Hepatocyte (in vitro differentiated cells): ENCODE measurements at places on chromosomes 13 and 19. TPM values are rescaled to one million over a fixed set of nuclear protein-coding genes. Genes with fewer than 3 reads are reported as not detected.

GRCh38 chr13:21234526-21234925, 58.1 kb downstream of the MRPL57 start:
- no peak overlapping the region for H3K4me3 ChIP-seq
- no peaks in the 10 kb centered on the region for H3K4me1 ChIP-seq
- H3K27ac ChIP-seq, result no peak overlapping the region
- peak; percentile 18 for DNase-seq

Gene PALM
- total RNA-seq, result 27.2 and 34.9 TPM in 2 replicates

DNA sequence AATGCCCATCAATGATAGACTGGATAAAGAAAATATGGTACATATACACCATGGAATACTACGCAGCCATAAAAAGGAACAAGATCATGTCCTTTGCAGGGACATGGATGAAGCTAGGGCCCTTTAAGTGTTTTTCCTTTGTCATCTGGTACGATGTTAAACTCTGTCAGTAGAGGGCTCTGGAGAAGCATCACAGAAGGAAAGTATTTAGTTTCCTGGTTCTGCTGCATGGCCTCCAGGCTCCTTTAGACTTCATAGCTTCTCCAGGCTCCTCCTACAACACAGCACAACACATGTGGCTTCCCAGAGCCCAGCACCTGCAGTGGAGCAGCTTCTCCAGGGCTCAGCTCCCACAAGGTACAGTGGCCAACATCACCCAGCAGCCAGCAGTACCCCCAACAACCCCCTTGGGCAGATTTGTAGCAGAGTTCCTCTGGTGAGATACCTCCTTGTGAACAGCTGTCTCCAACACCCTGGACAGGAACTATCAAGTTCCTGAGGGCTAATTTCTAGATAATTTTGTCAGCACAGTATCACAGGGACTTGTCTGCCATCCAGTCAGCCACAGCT, 63.4 kb downstream of the KCTD12 start:
- H3K27me3 ChIP-seq, result no peaks in the 10 kb centered on the region
- no peak for DNase-seq
- no peaks in the 10 kb centered on the region for H3K4me1 ChIP-seq
- H3K27ac ChIP-seq, result no peak overlapping the region
- H3K36me3 ChIP-seq, result no peaks in the 10 kb centered on the region

- no peak for DNase-seq
- H3K4me3 ChIP-seq, result no peak overlapping the region
- H3K27ac ChIP-seq, result no peak overlapping the region
- no peaks in the 10 kb centered on the region for H3K36me3 ChIP-seq
- H3K4me1 ChIP-seq, result peaks cover under 1% of the 10 kb centered on the region
These were observed 5.1 kb downstream of the IQCN start for GRCh38 chr19:18269070-18269723.
